Brain microvascular endothelial cell (primary cell): ENCODE measurements at places on chromosomes 7 and 10.

DNA sequence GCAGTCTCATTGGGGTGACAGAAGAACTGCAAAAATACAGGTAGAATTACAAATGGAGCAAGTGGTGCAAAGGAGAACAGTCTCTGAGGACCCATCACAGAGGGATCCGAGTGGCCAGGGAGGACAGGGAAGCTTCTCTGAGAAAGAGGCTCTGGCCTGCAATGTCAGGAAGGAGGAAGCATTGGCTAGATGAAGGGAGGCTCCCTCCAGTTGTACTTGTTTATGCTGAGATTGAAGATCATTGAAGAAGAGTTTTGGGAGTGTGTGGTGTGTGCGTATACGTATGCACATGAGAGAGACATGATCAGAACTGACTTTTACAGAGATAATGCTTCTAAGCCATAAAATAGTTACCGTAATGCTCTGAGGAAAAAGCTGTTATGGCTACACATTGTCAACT is 274.7 kb upstream of the FZD8 start:
- no peak for DNase-seq

DNA sequence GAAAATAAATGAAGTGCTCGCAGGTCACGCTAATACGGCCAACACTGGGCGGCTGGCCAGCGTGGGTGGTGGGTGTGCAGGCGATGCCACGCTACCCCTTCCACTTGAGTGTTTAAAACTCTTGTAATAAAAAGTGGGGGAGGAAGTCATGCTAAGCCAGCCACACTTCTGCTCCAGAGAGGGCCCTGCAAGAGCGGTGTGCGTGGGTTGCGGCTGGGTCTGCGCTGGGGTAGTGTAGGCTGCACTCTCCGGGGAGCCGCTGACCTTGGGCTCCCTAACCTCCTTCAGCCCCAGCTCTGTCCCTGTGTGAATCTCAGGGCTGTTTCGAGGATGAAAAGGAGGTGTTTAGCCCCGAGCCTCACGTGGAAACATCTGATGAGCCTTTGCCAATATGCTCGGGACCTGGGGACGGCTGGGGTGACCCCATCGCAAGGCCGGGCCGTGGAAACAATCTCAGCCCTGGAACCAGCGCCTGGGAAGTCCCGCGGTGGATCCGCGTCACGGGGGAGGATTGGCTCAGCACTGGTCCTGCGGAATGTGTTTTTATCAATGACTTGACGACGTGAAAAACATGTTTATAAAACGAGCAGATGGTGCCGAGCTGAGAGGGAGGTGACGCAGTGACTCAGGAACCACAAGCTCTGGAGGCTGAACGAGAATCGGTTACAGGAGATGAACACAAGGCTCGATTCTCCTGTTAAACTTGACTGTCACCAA is 278.5 kb downstream of the DNAJB6 start:
- DNase-seq, result no peak

- peak; percentile 31 for DNase-seq
These were observed 1.7 kb upstream of the CXCL12 start for GRCh38 chr10:44386546-44387052.

- no peak for DNase-seq
These were observed 165.5 kb downstream of the CDK14 start for GRCh38 chr7:90761584-90761983.

- DNase-seq, result no peak
These were observed 17.3 kb downstream of the ELMO1 start for GRCh38 chr7:37431413-37431812.

DNA sequence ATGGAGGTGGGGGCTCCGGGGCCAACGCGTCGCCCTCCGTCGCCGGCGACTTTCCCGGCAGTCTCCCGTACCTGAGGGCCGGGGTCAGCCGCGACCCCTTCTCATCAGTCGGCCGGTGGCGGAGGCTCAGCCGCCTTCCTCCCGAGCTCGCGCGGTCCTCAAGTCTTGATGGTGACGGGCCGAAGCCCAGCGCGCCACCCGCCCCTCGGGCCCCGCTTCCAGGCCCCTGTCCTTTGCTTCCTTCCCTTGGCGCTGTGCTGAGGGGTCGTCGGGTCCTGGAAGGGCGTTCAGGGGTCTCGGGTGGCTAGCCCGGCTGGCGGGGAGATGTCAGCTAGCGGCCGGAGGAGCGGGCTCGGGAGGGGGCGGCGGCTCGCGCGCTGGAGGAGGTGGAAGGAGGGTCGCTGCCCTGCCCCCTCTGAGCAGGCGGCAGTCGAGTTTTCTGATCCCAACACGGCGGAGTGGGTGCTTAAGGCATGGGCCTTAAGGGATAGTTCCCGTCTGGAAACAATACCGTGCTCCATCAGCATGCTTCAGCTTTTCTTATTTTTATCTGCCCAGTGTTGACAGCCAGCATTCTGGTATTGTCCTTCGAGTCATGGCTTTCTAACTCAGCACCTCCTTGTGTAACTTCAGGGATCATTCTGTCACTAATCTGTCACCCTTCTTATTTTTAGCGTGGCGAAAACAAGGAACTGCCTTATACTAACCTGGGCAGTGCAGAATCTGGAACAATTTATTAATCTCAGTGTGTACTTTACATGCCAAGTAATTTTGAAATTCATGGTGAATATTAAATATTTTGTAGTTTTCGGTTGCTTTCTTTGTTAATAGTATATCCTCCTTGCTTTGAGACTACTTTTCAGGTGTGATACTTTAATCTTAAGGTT is 748 bp downstream of the PHTF2 start:
- DNase-seq, result peak; percentile 4

DNA sequence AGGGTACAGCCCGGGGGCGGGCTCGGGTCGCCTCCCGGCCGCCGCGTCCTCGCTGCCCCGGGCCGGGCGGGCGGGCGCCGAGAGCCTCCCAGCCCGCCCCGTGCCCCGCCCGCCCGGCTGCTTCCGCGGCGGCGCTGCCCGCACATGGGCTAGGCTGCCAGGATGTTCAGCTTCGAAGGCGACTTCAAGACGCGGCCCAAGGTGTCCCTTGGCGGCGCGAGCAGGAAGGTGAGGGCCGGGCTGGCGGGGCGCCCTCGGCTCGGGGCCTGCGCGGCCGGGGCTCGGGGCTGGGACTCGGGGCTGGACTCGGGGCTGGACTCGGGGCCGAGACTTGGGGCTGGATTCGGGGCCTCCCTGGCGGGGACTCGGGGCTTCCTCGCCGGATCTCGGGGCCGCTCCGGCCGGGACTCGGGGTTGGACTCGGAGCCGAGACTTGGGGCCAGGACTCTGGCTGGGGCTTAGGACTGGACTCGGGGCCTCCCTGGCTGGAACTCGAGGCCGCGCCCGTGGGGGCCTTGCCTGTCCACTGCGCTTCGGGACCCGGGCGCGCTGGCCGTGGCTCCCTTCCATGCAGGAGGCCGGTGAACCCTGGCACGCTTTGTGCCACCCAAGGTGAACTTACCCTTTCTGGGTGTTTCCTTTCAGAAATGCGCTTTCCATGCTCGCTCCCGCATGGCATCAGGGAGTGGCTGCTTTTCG is 534 bp downstream of the UBE3C start:
- DNase-seq, result peak; percentile 3

GRCh38 chr7:30226614-30227268 is 57.7 kb upstream of the ZNRF2 start:
- no peak for DNase-seq

DNA sequence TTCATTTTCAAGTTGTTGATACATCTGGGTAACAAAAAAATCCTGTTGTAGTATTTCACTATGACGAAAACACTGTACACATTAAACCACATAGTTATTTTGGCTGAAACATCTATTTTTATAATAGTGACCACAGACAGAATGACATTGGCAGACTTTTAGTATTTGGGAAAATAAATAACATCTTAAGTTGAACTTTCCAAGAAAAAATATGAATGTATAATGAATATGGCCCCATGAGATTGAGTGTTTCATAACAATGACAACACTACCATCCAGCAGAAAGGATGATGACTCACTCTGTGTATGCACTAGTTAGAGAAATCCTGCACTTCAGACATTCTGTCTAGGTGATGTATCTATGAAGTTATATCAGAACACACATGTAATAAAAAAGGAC is 118.1 kb downstream of the SEMA3D start:
- peak; percentile 77 for DNase-seq

GRCh38 chr7:6256677-6257535 is 15.5 kb downstream of the CYTH3 start:
- peak; percentile 89 for DNase-seq

- DNase-seq, result no peak
These were observed 215.9 kb downstream of the RAB11FIP2 start for GRCh38 chr10:117830787-117831212.

GRCh38 chr7:15561835-15562234 is at the start of gene AGMO:
Gene AGMO, minus strand, starts transcription at chr7:15562015.
- DNase-seq, result peak; percentile 40

GRCh38 chr10:91415816-91416215 is 5.7 kb downstream of the HECTD2 start:
- no peak for DNase-seq

DNA sequence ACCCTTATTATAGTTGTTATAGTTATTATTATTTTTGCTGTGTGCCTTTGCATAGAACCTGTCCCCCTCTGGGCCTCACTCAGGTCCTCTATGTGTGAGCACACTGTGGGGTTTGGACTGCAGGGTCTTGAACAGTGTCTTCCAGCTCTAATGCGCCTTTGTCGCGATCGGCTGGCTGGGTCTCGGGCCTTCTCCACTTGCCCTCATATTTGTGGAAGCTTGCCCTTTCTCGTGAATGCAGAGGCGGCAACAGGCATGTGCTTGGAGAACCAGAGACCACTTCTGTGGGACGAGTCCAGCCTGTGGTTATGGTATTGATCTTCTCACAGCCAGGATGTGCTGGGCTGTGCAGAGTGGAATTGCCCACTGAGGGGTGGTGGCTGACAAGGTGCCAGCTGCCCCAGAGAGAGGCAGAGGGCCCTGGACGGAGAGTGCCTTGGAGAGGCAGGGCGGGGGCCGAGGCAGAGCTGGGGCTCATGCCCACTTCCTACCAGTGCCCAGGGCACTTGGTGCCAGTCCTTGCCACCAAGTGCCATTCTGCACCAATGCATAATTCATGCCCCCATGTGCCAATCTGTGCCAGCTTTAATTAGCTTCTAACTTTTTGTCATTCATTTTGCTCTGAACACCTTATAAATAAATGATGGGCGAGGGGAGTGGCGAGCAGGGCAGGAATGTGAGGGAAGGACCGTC is 6.8 kb upstream of the CDH23 start:
- DNase-seq, result no peak

DNA sequence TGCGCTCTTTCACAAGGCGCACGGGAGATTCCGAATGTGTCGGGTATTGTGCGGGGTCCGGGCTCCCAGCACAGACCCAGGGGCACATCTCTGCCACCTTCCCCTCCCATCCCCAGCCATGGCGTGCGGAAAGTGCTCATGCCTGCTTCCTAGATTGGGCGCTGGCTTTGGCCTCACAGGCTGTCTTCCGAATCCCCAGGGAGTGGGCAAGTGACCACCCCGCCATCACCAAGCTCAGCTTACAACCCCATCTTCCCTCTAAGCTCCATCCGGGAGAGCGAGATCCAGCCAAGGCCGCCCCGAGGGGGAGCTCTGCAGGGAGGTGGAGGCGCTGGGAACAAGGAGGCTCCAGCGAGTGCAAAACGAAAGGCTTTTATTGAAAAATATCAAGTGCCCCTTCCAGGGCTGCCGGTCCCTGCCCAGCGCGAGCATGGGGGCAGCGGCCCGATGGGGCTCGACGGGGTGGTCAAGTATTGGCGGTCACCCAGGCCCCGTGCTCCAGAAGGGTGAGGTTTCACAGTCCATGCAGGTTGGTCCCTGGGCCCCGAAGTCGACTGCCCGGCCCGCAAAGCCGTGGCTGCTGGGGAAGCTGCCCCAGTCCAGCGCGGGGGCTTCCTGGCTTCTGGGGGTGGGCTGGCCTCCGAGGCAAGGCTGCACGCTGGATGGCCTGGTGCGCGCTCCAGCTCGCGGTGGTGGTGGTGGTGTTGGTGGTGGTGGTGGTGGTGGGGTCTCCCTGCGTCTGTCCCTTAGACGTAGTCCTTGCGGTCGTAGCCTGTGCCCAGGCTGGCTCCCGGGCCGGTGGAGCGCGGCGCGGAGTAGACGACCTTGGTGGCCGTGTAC is 1.2 kb downstream of the CLDN3 start:
- DNase-seq, result no peak

DNA sequence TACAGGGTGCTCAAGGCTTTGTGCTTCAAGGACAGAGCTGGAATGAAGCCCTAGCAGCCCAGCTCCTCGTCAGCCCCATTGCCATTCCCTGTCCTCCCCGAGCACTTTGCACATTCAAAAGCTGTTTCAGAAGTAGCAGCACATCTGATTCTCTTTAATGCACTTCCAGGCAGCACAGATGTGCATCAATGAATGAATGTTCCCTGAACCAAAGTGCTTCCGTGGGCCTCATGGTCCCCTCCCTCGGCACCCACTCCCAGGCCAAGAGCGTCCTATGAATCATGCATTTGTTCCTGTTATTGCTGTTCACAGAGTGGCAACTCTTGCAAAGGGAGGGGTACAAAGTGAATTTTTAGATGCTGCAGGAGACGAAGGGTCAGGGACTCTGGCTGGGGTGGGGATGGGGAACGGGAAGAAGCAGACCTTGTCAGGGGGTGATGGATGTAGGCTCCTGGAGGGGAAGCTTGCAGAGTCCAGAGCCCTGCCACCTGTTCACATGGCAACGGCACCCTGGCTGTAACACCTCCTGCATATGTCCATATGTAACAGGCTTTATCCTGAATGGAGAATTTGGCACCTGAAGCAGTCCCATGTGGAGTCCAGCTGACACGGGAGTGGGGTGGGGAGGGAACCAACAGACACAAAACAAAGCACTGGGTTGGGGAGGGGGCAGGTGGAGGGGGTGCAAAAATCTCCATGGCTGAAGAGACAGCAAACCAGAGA is 62.2 kb upstream of the BAIAP2L1 start:
- DNase-seq, result no peak

GRCh38 chr10:130471486-130471885 is 335.3 kb downstream of the GLRX3 start:
- DNase-seq, result no peak

GRCh38 chr10:115095758-115096157 is 2.6 kb downstream of the ATRNL1 start:
- DNase-seq, result no peak

DNA sequence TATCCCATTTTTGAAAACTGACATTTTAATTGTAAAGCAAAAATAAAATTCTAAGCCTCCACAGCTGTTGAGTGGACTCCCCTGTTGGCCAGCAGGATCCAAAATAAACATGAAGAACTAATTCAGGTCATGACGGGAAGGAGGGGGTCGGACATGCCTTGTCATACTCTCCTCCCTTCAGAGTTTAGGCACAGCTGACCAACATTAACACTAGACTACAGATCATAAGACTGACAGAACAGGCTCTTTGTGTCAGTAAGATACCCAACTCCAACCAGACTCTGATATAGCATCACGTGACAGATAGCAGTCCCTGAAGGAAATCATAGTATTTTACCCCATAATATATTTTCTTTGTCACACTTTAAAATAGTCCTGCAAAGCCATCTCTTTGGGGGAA is 20.9 kb upstream of the ZNF12 start:
- no peak for DNase-seq

GRCh38 chr7:9241826-9242225 is 808.4 kb downstream of the NXPH1 start:
- no peak for DNase-seq

GRCh38 chr7:122577449-122578003 is 121.4 kb downstream of the RNF133 start:
- no peak for DNase-seq

DNA sequence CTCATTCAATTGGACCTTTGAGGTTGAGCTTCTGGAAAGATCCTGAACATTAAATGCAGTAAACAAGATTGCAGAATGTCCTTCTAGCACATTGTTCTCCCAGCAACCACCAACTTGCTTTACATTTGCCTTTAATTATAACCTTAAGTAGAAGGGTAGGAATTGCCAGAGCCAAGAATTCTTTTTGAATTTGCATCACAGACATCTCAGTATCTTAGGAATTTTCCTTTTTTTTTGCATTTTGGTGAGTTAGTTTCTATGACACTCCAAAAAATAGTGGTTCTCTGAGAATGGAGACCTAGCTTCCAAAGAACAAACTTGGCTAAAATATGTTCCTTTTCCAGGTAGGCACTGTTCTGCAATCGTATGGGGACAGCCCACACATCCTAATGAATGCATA is 456.0 kb downstream of the GATA3 start:
- no peak for DNase-seq
